ENCODE measurements at places on chromosomes 11 and 22.
A peak's percentile ranks its signal among the peaks of the same experiment; 100 is the strongest.

DNA sequence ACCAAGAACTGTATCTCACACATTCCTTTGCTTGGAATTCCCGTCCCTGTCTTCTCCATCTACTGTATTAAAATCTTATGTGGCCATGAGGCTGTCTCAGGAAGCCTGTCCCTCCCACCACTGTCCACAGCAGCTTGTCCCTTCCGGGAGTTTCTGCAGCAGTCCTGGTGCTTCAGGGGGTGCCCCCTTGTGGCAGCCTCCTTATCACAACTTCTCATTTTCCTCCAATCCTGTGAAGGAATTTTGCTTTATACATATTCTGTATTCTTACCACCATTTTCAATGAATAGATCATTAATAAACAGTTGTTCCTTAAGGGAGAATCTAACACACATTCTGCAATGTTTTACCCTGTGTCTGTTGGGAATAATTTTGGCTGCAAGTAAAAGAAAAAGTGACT, 220.4 kb upstream of the RAG2 start:
- DNase-seq: no peak

GRCh38 chr11:133911171-133911570, 45.6 kb downstream of the IGSF9B start:
- DNase-seq: no peak

GRCh38 chr11:30326114-30326778, 3.3 kb downstream of the ARL14EP start:
- DNase-seq: no peak

GRCh38 chr11:47587723-47588326, 1.3 kb downstream of the FAM180B start:
- DNase-seq: peak; percentile 70

DNA sequence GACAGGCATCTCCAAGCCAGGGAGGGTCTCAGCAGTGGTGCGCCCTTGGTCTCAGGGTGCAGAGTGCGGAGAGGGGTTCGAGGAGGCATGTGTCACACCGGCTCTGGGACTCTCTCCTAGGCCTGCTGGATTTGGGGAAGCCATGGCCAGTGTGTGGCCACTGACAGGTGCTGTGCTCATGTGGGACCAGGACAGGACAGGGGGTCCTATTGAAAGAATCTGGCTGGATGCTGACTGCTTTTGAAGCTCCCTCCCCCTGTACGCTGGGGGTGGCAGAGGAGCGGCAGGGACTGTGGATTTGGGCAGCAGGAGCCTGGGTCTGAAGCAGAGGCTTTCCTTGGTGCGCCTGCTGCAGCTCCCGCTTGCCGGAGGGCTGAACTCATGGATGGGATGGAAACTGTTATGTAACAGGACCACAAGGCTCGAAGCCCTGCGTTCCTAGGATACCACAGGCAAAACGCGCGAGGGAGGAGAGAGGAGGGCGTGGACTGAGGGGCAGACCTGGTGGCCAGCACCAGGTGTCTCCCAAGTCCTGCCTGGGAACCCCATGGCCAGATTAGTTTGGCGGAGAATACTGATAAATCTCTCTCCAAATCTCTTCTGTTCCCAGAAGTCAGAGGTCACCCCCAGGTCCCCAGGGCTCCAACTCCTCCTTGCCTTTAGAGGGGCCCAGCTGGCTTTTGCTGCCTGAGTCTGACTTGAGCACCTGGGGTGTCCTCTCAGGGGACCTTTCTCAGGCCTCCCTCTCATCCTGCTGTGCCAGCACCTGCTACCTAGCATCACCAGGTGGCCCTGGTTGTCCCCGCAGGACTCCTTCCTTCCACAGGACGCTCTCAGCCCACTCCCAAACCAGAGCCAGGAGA, 13.8 kb upstream of the TEF start:
- DNase-seq: no peak

DNA sequence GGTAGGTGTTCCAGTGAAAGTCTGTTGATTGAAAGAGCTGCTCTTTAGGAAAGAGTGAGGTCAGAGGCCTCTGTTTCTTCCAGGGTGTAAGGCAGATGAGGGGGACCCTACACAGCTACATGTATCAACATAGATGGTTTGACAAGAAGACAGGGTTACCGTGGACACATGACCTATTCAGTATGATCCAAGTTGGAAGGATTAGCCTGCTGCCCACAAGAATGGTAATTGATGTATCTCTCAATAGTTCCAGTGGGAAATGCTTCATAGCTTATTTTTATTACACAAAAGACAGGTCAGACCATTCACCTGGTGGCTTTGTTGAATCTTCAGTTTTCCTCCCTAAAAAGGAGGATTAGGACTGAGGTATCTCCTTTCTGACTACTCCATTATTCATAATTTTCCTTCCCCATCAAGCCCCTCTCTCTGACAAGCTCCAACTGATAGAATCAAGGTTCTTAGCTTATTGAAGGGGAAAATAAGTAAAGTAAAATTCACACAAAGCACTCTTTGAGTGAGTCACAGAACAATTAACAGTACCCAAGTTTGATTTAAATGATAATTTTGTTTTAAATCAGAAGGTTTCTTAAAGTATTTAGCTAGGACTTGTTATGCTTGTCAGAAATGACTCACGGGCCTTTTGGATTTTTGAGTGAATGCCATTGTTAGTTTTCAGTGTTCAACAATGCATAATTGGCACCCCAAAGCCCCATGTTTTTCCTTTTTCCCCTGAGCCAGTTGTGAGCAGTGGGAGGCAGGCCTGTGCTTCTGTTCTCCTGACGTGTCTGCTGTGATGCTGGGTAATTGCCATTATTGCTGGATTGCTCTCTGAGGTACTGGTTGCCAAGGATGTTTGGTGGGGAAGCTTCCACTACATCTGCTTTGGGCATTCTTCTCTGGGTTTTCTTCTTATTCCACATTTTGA, 373.2 kb downstream of the DDX10 start:
- no peak for DNase-seq

DNA sequence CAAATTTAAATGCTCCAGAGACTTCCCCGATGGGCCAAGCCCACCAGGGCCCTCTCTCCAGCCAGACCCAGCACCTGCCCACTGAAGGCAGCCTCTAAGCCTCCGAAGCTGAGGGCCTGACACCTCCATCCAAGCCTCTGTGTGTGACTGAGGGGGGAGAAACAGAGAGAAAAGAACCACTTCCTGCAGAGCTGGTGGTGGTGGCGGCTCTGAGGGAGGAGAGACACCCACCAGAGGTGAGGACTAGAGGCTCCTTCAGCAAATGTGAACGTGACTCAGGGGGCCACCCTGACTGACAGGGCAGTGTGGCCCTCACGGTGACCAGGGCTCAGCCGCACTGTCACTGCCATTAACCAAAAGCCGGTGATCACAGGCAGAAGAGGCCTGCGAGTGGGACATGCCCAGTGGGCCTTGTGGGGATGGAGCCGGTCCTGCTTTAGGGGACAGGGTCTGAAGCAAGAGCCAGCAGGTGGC, 31.0 kb upstream of the CD5 start:
- no peak for DNase-seq

DNA sequence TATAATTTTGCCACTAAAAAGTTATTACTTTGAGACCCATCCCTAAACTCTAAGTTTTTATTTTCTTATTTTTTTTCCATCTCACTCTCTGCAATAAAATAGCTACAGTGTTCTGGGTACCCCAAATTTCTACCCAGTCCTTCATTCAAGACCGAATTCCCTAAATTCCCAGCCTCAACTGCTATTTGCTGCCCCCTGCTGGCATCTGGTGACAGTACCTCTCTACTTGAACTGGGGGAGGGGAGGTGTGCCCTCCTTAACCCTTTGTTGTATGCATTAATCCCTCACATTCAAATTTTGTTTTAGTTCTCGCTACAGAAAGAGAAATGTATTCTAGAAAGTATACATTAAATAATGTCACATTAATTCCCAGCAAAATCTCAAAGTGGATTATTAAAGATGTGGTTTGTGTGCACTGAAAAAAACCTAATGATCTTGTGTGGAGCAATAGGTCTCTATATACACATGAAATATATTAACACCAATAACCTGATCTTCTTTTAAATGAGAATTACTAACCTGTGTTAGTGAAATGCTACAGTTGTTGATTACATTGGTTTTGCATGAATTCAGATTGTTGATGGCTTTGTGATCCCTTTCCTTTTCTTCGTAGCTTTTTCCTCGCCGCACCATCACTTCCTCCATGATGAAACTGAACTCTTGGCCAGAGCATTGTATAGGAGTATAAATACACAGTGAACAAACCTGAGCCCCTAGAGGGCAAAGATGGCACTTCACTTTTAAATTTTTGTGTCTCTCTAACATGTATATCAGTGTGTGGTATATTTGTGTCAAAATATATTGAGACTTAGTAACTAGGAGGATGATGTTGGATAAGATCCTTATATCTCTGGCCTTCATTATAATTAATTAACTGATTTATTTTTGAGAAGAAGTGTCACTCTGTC, 590.0 kb downstream of the METTL15 start:
- DNase-seq: peak; percentile 24

- peak; percentile 62 for DNase-seq
Observed at GRCh38 chr11:2790568-2790921, 90.8 kb upstream of the KCNQ1OT1 start.

DNA sequence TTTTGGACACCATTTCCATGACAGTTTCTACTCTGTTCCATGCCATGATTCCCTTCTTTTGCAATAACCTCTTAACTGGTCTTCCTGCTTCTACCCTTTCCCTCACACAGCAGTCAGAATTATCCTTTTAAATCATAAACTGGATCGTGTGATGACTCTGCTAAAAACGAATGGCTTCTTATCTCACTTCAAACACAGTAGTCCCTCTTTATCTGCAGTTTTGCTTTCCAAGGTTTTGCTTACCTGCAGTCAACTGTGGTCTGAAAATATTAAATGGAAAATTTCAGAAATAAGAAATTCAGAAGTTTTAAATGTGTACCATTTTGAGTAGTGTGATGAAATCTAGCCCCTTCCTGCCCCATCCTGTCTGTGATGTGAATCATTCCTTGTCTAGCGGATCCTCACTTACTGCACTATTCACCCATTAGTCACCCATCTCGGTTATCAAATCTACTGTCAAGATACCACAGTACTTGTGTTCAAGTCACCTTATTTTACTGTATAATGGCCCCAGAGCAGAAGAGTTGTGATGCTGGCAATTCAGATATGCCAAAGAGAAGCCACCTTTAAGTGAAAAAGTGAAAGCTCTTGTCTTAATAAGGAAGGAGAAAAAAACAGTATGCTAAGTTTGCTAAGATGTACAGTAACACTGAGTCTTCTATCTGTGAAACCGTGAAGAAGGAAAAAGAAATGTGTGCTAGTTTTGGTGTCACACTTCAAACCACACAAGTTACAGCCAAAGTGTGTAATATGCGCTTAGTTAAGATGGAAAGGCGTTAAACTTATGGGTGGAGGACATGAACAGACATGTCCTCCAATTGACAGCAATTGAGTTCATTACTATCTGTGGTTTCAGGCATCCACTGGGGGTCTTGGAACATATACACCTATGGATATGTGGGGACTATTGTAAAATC, 283.0 kb downstream of the DDX10 start:
- DNase-seq: no peak

DNA sequence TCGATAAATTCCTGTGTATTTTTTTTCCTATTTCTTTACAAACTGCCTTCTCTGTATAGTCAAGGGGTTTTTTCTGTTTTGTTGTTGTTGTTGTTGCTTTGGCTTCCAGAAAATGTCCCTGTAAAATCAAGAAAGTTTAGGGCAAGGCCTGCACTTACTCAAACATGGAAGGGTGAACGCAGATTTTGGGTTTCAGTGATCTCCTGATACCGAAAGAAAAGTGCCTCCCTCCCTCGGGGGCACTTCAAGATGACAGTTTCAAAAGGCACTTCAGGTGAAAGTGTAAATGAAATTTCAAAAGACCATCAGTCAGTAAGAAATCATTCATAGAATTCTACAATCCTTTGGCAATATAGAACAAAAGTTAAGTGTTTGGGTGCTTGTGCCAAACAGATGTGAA, 43.4 kb upstream of the TMPRSS4 start:
- DNase-seq: no peak

- DNase-seq: peak; percentile 47
Observed at GRCh38 chr22:39266398-39267030, 21.7 kb upstream of the PDGFB start.

- no peak for DNase-seq
Observed at GRCh38 chr11:7613394-7613720, 59.9 kb downstream of the CYB5R2 start.

DNA sequence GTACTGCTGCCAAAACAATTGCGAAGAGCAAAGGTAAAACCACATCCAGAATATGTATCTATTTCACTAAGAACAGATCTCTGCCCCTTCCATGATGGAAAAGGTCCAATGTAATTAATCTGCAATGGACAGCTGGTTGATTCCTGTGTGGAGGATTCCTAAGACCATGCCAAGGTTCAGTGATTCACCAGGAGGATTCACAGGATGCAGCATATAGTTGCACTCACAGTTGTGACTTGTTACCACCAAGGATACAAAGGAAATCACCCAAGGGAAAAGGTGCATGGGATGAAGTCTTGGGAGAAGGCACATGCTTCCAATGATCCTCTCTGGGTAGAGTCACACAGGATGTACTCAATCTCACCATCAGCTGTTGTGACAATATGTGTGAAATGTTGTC, 35.1 kb upstream of the CUL5 start:
- DNase-seq: no peak

DNA sequence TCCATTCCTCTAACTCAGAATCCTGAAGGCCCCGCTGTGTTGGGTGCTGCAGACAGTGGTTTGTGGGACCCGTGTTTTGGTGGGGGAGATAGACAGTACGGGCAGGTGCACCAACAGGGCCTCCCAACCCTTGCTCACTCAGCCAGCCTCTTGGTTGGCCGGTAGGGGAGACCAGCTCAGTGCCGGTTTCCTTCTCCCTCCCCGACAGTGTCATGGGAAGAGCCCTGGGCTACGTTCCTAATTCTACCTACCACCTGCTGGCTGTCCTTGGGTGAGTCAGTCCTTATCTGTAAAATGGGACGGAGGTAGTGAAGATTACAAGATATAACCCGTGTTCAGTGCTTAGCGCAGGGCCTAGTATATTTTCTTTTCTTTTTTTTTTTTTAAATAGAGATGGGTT, 5.9 kb downstream of the TMEM134 start:
- DNase-seq: no peak

DNA sequence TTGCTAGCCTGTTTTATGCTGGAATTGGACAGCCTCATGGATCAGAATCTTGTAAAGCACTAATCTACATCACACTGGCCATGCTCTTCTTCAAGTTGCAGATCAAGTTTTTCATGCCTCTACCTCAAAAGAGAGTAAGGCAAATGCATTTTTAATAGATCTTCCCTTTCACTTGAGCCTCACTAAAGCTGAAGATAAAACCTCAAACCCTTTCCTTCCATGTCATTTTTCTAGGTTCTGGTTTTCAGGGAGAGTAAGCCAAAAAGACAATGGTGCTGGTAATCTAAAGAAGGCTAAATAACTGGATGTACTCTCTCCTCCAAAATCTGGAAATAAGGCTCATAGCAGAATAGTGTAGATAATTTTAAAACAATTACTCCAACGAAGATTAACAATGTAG, 28.3 kb downstream of the POU2AF1 start:
- DNase-seq: no peak

DNA sequence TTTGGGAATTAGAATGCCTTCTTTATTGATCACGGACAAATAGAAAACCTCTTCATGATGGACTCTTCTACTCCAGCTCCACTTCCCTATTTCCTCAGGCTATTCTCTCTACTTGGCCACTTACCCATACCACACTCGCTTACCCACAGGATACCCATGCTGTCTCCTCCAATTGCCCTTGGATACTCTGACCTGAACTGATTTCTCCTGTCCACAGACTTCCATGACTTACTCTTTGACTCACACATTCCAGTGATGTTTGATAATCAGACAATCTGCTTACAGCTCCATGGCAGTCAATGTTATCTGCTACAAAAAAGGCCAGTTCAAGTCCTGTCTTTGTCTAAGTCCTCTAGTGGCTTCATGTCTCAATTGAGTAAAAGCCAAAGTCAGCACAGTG, 292.0 kb upstream of the CTSC start:
- DNase-seq: no peak

GRCh38 chr22:23291806-23292452, 111.6 kb downstream of the BCR start:
- no peak for DNase-seq
